ENCODE measurements at places on chromosomes 12 and 14.
A peak's percentile ranks its signal among the peaks of the same experiment; 100 is the strongest.

- no peak overlapping the region for H3K27ac ChIP-seq
- no peak overlapping the region for H3K4me3 ChIP-seq
- H3K27me3 ChIP-seq, result no peaks in the 10 kb centered on the region
- H3K36me3 ChIP-seq, result no peaks in the 10 kb centered on the region
- DNase-seq, result no peak
- H3K4me1 ChIP-seq, result no peaks in the 10 kb centered on the region
Measured at GRCh38 chr14:70000601-70001000, 121.4 kb downstream of the SMOC1 start.

DNA sequence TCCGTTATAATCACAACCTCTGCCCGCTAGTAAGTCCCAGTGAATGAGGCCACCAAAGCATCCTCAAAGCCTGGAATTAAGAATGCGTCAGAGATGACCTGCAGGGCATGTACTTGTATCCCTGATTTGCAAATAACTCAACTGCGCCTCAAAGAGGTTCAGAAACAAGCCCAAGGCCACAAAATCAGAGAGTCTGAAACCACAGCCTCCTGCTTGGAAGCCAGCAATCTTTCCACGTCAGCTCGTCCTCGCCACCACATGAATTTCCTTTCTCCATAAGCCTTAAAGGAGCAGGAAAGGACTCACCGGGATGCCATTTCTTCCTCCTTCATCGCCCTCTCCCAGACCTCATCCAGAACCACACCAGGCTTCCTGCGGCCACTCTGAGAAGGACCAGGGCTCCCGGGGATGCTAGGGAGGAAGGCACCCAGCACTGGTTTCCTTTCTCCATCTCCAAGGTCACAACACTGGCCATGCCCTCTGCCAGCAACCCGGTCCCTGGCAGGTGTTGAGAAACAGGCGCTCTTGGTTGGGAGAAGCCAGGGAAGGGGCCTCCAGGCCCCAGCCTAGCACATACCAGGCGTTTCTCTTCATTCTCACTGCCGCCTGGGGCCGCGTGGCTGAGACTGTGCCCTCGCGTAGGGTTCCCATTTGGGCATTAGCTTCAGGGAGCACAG, 191.2 kb upstream of the DIO3 start:
- no peaks in the 10 kb centered on the region for H3K27me3 ChIP-seq
- no peaks in the 10 kb centered on the region for H3K36me3 ChIP-seq
- DNase-seq, result no peak
- no peak overlapping the region for H3K4me3 ChIP-seq
- H3K27ac ChIP-seq, result no peak overlapping the region

DNA sequence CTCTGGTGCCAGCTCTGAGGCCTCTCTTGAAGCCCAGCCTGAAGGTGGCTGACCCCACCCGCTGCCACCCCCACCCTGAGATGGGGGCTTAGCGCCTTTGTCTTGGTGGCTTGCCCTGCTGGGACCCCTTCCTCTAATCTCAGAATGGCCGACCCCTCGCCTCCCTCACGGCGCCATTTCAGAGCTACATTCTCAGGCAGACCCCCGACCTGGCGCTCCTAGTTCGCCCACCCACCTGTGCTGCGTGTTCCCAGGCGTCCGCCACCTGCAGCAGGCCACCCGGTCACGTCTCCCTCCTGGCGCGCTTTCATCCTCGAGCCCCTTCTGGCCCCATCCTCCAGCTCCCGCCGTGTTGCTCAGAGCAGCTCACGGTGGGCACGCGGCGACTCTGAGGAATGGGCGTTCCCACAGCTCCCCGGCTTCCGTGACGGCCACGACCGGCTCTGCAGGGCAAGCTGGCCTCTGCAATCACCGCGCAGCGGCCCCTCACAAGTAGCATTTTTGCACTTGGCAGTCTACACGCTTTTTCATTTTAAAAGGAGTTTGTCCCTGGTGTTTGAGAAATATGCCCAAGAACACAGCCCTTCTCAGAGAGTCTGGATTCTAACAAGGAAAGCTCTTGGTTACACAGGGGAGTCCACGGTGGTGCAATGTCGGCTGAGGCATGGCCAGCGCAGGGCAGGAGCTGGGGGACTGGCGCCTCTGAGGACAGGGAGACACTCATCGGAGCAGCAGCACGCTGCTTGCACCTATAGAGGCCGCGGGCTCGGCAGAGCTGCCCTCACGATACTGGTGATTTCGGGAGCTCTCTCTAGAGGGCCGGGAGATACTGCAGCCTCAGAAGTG, 105.7 kb upstream of the C14orf180 start:
- no peaks in the 10 kb centered on the region for H3K36me3 ChIP-seq
- no peak for DNase-seq
- no peaks in the 10 kb centered on the region for H3K4me1 ChIP-seq
- no peak overlapping the region for H3K4me3 ChIP-seq
- no peaks in the 10 kb centered on the region for H3K27me3 ChIP-seq

GRCh38 chr12:690466-690865, 27.2 kb upstream of the NINJ2 start:
- no peak overlapping the region for H3K27ac ChIP-seq
- H3K36me3 ChIP-seq, result no peaks in the 10 kb centered on the region
- no peak for DNase-seq
- H3K4me1 ChIP-seq, result peaks cover 3% of the 10 kb centered on the region

DNA sequence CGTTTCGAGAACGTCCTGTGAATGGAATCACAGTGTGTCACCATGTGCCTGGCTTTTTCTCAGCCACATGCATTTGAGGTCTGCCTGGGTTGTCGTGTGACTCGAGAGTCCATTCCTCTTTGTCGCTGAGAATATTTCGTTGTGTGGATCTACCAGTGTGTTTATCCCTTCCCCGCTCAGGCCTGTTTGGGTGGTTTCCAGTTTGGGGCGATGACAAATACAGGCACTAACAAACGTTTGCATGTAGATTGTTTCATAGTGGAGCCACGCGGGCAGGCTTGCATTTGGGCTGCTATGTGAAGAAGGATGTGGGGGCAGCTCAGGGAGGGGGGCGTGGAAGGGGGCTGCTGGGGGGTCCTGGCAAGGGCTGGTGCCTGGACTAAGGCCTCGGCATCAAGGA, 14.1 kb downstream of the RIN3 start:
- no peak for DNase-seq
- no peak overlapping the region for H3K4me3 ChIP-seq
- no peaks in the 10 kb centered on the region for H3K27me3 ChIP-seq
- H3K4me1 ChIP-seq, result peaks cover 77% of the 10 kb centered on the region
- H3K27ac ChIP-seq, result no peak overlapping the region

DNA sequence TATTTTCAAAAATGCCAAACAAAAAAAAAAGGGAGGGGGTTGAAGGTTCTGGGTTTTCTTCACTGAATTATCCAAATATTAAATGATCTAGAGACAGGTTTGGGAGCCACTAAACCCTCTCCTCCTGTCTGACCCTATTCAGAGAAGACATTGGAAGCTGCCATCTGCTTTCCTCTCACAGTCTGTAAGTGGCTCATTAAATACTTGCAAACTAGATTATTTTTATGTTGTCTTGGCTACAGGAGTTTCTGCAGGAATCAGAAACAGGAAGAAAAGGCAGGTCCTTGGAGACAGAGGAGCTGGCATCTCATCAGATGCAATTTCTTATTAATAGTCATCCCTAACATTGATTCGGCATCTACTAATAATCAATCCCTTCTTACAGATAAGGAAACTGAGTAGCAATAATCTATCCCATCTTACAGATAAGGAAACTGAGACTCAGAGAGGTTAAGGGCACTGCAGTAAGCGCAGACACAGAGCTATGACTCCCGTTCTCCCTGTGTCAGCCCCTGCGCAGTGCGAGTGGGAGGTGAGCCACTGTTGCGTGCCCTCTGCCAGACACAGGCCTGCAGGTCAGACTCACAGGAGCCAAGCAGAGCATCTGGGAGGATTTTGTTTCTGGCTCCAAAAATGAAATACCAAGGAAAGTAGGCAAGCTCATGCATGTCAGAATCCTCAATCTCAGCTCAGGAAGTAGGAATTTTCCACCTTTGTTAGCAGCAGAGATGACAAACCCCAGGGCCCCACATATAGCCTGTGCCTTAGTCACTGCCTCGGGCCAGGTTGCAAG, 11.0 kb downstream of the BDKRB2 start:
- H3K27ac ChIP-seq, result no peak overlapping the region
- no peak for DNase-seq
- H3K4me1 ChIP-seq, result no peaks in the 10 kb centered on the region
- H3K27me3 ChIP-seq, result no peaks in the 10 kb centered on the region
- no peaks in the 10 kb centered on the region for H3K36me3 ChIP-seq

GRCh38 chr14:104680806-104681688, 8.4 kb upstream of the INF2 start:
- peak; percentile 78 for DNase-seq
- no peaks in the 10 kb centered on the region for H3K27me3 ChIP-seq
- H3K4me3 ChIP-seq, result no peak overlapping the region
- no peaks in the 10 kb centered on the region for H3K36me3 ChIP-seq
- no peak overlapping the region for H3K27ac ChIP-seq
- H3K4me1 ChIP-seq, result peaks cover 48% of the 10 kb centered on the region

GRCh38 chr14:70245026-70245425, 56.3 kb upstream of the SLC8A3 start:
- no peaks in the 10 kb centered on the region for H3K4me1 ChIP-seq
- no peak overlapping the region for H3K27ac ChIP-seq
- H3K27me3 ChIP-seq, result no peaks in the 10 kb centered on the region
- no peak overlapping the region for H3K4me3 ChIP-seq
- H3K36me3 ChIP-seq, result no peaks in the 10 kb centered on the region

DNA sequence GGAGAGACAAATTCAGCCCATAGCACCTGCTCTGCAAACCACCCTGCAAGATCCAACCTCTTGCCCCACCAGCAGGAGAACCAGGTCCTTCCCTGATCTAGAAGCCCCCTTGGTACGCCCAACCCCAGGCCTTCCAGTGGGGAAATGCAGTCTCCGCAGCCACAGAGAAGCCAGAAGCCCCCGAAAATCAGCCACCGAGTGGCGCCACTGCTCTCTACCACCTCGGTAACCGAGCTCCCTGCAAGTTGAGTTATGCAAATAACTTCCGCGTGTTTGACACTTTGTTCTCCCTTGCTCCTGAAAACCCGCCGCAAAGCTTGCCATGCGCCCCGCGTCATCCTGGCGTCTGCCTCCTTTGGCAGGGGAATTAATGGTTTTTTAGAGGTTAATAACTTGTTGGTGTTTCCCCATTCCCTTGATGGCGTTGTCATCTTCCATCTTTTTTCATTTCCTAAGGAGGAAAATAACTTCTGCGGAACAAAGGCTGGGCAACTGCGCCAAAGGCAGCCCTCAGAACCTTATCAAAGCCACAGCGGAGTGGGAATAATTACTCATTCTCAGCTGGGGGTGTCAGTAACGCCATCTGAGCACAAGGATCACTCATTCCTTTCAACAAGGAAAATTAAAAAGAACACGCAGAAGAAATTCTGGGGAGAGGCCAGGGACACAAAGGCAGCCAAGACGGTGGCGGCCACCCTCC, 60.4 kb downstream of the FZD10 start:
- no peak overlapping the region for H3K4me3 ChIP-seq
- H3K4me1 ChIP-seq, result no peaks in the 10 kb centered on the region
- H3K27ac ChIP-seq, result no peak overlapping the region
- DNase-seq, result no peak
- H3K27me3 ChIP-seq, result no peaks in the 10 kb centered on the region

DNA sequence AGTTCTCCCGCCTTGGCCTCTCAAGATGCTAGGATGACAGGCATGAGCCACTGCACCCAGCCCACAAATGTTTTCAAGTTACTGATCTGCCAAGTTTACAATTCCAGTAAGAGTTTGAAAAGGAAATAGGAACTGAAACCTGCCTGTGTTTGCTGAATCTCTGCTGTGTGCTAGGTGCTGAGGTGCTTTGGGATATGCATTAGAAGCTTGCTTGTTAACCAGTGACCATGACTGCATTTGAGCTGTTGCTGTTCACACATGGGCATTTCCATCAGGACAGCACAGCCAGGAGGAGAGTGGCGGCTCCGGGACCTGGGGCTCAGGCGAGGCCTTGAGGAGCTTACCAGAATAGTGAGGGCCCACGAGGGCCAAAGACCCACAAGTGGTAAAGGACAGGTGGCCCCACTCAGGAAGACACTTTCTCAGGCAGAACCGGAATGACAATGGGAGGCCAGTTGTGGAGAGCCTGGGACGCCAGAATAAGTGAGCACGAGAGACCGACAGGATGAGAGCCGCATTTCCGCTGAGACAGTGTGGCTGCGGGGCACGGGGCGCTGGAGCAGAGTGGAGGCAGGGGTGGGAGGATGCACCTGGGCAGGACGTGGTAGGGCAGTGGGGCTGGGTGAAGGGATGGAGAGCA, 54.5 kb upstream of the MMP17 start:
- H3K27ac ChIP-seq, result no peak overlapping the region
- no peaks in the 10 kb centered on the region for H3K27me3 ChIP-seq
- H3K4me1 ChIP-seq, result peaks cover 4% of the 10 kb centered on the region
- peaks cover 36% of the 10 kb centered on the region for H3K36me3 ChIP-seq
- H3K4me3 ChIP-seq, result no peak overlapping the region

- no peak overlapping the region for H3K4me3 ChIP-seq
- no peaks in the 10 kb centered on the region for H3K27me3 ChIP-seq
- H3K4me1 ChIP-seq, result peaks cover 30% of the 10 kb centered on the region
- no peak overlapping the region for H3K27ac ChIP-seq
- no peak for DNase-seq
Measured at GRCh38 chr12:57736741-57737466, 1.6 kb downstream of the AGAP2 start.

DNA sequence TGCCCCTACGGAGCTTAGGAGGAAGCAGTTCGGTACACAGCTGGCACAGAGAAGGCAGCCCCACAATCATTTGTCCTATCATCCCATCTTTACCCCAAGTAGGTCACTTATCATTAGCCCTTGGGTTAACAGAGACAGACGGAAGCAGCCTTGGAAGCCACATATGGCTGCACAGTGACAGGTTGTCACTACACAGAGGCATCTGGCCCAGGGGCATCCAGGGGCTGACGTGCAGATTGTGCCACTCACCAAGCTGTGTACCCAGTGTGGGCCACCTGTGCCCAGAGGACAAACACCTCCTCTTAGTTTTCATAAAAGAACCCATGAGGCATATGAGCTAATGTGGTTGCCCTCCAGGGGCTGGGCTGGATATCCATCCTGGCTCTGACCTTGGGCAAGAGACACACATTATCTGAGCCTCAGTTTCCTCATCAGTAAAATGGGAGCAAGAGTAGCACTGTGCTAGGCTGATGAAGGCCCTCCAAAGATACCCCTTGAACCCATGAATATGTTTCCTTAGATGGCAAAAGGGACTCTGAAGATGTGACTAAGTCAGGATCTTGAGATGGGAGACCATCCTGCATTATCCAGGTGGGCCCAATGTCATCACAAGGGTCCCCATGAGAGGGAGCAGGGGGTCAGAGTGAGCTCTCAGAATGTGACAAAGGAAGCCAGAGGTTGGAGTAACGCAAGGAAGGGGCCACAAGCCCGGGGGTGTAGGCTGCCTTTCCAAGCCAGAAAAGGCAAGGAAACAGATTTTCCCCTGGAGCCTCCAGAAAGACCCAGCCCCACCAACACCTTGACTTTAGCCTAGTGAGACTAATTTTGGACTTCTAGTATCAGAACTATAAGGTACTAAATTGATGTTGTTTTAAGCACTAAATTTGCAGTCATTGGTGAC, 64.6 kb downstream of the C14orf132 start:
- no peaks in the 10 kb centered on the region for H3K36me3 ChIP-seq
- DNase-seq, result no peak
- no peak overlapping the region for H3K4me3 ChIP-seq
- H3K27me3 ChIP-seq, result peaks cover 12% of the 10 kb centered on the region
- H3K27ac ChIP-seq, result no peak overlapping the region
